ENCODE measurements at places on chromosomes 1 and 21.

- no peak for DNase-seq
These were observed 171.4 kb upstream of the ZP4 start for GRCh38 chr1:238061967-238062613.

- peak; percentile 71 for DNase-seq
These were observed 18.1 kb downstream of the GPR157 start for GRCh38 chr1:9110669-9111356.

DNA sequence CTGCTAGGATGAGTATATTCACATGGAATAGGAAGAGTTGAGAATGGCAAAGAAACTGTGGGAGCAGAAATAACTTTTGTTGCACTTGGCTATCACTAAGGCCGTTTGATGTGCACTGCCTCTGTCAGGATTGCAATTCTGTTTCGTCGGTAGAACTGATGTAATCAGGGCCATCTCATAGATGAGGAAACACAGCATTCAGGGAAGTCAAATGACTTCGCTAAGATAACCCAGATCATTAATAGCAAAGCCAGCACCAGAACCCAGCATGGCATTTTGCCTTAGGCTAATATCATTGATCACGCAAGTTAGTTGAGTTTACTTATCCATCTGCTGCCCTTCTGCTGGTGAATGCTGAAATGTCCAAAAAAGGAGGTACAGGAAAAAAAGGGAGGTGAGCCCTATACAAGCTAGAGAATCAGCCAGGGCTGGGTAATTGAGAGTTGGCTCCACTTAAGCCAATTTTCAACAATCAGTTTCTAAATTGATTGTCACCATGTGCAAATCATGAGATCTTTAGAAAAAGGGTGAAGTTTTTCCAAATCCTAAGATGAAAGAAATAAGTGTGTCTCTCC is 7.6 kb downstream of the RASSF5 start:
- DNase-seq, result no peak

GRCh38 chr1:81560629-81561028 is 240.1 kb upstream of the ADGRL2 start:
- no peak for DNase-seq

DNA sequence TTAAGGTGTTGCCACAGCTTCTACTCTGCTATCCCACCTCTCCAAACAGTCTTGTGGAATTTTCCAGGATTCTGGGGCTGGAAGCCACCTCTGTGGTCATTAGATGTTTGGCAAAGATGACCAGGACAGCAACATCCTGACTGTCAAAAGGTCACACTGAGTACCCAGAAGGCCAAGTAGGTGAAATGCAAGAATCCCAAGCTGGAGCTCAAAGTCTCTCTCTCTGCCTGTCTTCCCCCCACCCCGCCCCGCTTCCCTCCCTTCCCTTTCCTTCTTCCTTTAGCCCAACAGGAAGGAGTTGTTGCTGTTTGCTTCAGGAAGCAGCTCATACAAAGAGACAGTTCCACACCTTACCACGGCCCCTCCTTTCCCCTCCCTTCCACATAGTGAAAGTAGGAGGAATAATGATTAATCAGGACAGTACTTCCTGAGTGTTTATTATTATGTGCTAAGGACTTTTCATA is 75.6 kb upstream of the SLC2A1 start:
- no peak for DNase-seq

GRCh38 chr1:185514311-185514710 is 197.3 kb upstream of the IVNS1ABP start:
- DNase-seq, result no peak

DNA sequence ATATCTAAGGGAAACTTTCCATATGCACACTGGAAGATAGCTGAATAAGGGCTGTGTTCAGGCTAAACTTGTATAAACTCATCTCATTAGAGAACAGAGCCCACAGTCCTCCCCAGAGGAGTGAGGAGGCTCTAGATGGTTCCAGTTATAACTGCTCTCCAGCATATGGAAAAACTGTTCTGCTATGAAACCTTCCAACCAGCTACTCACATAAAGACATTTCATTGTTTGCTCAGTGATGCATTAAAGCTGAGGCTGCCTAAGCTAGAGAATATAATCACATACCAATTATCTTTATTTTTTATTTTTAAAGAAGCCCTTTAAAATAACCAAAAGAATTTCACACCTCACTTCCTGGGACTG is 13.3 kb downstream of the AHCYL1 start:
- no peak for DNase-seq

DNA sequence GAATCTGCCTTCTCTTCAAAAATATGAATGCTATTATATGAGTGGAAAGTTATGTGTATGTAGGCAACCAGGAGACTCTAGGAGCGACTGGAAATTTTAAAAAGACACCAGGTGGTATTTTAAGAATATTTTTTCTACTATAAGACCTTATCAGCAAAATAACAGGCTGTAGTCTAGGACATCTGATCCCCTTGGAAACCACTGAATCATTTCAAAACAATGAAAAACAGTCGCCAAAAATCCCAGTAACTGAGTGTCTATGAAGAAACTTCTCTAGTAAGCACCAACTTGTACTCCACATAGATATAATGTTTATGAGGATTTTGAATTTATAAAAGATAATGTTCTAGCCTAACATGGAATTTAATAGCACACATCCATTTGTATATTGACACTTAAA is 358.5 kb downstream of the GPATCH2 start:
- no peak for DNase-seq

GRCh38 chr1:234170622-234171021 is 202.6 kb upstream of the COA6 start:
- no peak for DNase-seq

GRCh38 chr1:51170342-51170741 is 65.7 kb upstream of the RNF11 start:
- no peak for DNase-seq

DNA sequence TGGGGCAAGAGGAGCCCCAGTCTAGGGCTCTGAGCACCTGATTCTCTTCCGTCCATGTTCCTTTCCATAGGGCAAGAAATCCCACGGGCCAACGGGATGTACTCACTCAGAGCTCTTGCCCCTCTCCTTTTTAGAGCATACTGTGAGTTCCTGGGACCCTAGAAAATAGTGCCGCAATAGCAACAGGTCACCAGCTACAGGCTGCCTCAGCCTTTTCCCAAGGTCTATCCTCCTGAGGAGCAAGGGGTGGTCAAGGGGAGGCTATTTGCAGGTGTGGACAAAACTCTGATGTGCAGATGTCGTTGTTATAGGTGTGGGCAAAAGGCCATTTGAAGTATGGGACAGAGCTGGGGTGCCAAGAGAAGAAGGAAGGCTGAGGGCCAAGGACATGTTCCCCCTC is 1.6 kb upstream of the QSOX1 start:
- no peak for DNase-seq

- DNase-seq, result no peak
These were observed 393.5 kb downstream of the CAMTA1 start for GRCh38 chr1:7178741-7179140.

DNA sequence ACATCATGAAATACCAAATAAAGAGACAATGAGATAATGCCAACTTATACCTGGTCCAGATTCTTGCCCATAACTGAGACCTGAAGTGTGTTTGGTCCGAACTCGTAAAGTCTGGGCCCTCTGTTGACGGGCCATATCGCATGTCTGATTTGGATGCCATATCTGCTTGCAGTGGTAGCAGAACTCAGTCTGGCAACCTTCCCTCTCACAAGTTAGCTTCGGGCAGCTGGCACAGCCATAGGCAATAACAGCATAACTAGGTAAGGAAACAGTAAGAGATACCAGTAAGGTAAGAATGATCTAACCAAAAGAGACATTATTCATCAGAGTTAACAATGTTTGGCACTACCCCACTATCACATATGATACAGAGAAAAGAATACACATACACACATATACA is 15.1 kb downstream of the RNF19B start:
- DNase-seq, result no peak

GRCh38 chr1:18707696-18708257 is 77.1 kb downstream of the PAX7 start:
- DNase-seq, result no peak

DNA sequence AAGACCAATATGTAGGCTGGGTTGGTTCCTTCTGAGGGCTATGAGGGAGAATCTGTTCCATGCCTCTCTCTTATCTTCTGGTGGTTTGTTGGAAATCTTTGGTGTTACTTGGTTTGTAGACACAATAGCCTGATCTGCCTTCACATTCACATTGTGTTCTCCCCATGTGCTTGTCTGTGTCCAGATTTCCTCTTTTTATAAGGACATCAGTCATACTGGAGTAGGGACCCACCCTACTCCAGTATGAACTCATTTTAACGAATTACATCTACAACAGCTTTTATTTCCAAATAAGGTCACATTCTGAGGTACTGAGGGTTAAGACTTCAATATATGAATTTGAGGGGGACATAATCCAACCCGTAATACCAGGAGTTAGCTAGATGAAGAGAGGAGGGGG is 75.9 kb downstream of the DISP1 start:
- DNase-seq, result no peak

DNA sequence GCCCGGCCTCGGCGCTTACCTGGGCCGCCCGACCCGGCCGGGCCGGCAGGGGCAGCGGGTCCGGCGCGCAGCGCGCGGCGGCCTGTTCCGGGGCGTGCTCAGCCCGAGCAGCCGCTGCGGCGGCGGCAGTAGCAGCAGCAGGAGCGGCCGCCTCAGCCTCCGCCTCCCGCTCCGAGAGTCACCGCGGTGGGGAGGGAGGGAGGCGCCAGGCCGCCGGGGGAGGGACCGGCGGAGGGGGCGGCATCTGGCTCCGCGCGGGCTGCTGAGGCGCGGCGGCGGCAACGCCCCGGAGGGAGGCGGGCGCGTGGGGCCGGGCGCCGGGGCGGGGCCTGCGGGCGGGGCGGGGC is at the start of gene CTNNBIP1:
TSS of gene CTNNBIP1 (minus strand) at position 194 of the 347 bp plus-strand sequence. CDS start 38,205 bp downstream, outside the sequence.
- DNase-seq, result no peak

DNA sequence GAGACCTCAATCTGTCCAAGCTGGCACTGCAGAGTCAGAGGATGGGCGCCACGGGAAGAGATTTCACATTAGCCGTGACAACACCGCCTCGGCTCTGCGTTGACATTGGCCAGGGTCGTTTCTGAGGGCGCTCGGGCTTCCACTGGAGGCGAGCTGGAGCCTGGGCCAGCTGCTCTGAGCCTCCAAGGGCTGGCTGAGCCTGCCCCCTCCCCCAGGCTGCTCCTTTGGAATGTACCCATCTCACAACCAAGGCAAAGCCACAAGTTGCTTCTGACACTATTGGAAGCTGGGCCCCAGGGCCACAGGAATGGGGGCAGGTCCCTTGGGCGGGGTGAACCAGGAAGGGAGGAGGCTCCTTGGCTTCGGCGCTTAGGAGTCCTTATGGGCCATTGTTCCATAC is 12.7 kb downstream of the GPR3 start:
- no peak for DNase-seq

- DNase-seq, result no peak
These were observed 4.6 kb upstream of the PRKCZ start for GRCh38 chr1:2045468-2046173.

DNA sequence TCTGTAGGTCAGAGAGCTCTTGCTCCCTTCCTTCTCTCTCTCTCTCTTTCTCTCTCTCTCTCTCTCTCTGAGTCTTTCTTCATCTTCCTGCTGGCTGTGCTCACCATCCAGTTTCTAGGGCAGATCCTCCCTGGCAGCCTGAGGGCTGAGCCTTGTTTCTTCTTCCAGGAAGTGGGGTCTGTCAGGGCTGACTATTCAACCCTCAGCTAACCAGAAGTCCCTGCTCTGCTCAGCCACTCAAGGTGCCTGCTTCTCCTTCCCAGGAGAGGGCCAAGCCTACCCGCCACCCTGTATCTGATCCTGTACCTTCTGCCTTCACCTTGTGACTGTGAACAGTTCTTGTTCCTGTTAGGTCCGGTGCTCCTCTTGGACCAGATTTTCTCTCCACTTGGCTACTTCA is 107.6 kb upstream of the ETV3 start:
- DNase-seq, result no peak

- no peak for DNase-seq
These were observed 6.8 kb upstream of the OTUD7B start for GRCh38 chr1:150017206-150017750.

DNA sequence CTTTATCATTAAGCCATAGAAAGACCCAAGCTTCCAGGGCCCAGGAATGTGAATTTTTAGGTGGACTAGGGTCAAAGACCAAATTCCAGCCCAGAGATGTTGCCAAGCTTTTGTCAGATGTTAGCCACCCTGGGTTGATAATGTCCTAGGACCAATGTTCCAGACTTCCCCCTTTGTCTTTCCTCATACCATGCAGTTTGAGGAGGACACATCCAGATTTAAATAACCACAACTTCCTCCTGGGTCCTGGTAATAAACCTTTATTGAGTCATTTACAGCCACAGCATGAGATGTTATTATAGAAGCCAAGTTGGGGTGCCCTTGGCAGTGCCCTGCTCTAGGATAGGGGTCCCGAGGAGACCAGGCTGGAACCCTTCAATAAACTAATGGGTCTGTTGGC is 5.9 kb downstream of the TNR start:
- DNase-seq, result no peak

DNA sequence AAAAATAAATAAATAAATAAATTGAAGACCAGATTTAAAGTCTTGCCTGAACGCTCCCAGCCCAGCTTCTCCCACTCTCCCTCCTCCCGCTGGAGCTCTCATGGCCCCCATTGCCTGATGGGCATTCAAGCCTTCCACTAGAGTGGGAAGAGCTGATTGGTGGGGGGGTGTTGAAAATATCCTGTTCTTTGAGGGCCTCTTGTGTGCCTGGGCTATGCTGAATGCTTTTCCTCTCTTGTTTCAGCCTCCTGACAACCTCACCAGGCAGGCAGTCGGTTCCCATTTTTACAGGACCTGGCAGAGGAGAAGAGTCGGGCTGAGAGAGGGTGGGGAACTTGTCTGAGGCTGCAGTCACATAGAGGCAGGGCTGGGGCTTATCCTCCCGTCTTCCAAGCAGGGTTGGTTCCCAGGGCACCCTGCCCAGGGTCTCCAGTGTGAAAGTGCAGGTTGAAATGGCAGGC is 59.2 kb upstream of the SSBP3 start:
- no peak for DNase-seq

All from activated CD8-positive, alpha-beta memory T cell treated with anti-CD3 and anti-CD28 coated beads for 1 hour (primary cell).